CD4-positive, alpha-beta T cell treated with Interferon gamma for 1 hour (primary cell): ENCODE measurements at places on chromosomes 1 and 21.

DNA sequence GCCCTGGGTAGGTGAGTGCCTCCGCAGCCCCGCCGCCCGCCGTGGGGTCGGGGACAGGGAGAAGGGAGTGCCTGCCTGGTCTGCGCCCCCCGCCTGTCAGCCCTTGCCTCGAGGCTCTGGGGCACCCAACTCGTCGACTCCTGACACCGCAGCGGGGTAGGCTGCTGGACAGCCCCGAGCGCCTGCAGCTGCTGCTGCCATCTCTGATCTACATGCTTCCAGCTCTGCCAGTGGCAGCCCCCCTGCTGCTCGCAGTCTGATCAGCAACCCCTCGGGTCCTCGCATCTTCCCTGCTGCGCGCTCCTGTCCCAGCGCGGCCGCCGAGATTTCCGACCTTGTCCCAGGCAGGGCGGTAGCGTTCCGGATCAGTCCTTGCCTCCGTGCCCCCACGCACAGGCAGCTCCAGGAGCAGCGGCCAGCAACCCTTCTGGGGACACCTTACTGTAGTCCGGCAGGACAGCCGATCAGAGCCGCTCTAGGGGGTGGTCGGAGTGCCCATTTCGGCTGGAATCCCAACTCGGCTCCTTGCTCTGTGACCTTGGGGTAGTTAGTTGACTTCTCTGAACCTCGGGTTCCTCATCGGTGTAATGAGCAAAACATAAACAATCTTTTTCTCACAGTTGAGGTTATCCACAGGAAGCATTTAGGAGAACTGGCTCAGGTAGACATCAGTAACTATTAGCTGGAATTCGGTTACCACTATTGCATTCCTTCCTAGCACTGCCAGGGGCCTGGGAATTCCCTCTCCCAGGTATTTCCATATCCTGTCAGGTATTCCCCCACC is 540 bp downstream of the BCAN start:
- DNase-seq = no peak

DNA sequence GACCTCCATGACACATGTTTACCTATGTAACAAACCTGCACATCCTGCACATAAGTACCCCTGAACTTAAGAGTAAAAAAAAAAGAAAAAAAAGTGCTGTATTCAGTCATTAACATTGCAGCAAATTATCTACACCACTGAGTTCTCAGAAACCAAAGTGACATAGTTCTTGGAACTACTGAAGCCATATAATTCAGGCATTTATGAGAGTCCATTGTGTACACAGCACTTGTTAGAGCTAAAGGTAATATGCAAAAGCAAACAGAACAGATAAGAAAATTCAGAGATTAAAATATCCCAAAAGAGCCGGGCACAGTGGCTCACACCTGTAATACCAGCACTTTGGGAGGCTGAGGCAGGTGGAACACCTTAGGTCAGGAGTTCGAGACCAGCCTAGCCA is 38.0 kb downstream of the F5 start:
- no peak for DNase-seq

DNA sequence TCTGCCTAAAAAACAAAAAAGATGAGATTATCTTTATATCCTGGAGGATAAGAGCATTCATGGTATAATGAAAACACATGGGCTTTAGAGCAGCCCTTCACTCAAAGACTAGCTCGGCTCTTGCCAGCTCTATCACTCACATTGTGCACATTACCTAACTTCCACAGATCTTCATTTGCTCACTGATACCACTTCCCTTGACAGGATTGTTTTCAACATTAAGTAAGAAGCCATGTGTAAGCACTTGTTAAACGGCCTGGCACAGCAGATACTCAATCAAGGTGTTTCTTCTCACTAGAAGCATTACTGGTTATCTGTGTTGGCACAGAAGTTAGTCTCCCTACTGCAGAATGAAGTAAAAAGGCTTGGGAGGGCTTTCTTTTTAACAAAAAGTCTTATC is 18.7 kb downstream of the LPGAT1 start:
- DNase-seq = no peak

DNA sequence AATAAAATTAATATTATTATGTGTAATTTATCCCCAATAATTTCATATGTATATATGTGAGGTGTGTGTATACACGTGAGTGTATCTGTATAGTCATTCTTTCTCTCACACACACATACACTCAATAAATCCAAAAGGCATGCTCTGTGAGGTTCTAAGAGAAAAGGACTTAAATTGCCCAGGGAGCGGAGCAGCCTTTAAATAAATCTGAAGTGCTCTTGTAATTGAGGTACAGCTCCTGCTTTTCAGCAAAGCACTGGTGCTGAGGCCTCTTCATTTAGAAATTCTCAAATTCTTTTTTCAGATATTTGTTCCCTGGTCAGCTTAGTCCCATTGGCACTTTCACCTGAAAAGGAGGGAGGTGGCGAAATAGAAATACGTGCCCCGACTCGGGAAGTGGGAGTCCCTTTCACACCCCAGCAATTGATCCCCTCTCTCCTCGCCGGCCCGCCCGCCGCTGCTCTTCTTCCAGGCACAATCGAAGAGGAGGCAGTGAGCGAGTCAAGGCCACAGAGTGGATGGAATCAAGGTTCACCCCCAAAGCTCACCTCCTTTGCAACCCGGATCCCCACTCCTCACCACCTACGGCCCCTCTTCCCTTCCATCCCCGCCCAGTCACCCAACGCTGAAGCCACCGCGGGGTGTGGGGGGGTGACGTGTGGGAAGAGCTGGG is 944 bp downstream of the PLPPR5 start:
- DNase-seq = no peak

DNA sequence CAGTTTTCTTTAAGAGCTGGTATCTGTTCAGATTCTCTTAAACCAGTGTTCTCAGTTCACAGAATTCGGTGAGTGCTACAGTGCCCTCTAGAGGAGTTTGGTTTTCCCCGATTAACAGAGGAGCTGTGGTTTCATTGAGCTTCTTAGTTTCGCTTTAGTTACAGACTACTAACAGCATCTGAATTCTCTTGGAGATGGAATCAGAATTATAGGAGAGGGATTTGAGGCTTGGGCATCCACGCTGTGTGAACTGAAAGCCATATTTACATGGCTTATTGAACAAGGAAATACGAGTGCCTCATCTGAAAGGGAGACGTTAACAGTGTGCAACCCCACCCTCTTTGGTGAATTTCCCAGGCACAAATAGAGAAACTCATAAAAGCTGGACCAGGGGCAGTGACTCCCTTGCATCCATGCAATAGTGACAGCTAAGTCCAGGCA is 202.0 kb downstream of the USH2A start:
- DNase-seq = no peak

- no peak for DNase-seq
Measured at GRCh38 chr1:225191199-225191753, 236.6 kb downstream of the LBR start.

DNA sequence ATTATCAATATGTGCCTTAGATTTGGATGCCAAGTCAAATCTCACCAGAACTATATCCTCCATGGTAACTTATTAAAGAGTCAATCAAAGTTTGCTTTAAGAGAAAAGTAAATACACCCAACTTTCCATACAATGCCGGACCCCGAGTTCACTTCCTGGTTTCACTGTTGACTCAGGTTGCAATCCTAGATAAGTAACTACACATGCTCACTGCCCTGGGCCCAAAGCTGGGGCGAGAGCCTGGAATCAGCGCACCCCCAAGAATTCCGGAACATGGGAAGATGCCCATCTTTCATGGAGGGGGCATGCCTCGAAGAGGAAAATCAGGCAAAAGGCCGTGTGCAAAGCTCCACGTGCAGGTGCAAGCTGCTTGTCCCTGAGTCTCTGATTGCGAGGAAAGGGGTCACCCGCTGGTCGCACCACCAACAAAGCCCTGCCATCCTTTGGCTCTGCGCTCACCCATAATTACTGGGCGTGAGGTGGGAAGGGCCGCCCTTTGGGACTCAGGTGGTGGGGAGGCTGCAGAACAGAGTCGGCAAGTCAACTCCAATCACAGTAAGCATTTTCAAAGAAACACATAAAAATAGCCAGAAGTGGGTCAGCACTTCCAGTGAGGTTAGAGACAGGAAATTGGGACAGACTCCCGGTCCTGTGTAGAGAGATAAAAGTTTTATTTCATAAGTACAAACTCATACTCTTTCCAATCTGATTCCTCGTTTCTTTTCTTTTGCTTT is 167.7 kb downstream of the TOMM20 start:
- no peak for DNase-seq

DNA sequence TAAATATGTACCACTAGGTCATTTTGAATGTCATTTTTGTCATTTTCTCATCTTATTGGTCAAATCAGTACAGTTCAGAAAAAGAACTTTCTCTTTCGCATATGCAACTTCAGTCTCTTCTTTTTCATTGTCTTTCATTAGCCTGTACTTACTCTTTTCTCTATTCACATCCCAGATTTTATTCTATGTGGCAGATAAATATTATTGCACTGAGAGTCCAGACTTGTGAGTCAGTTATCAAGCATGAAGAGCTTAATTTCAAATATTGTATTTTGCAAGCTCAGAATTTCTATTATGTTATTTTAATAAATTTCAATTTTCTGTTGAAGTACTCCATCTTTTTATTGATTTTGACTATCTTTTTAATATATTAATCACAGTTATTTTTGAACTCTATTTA is 105.2 kb upstream of the PALMD start:
- DNase-seq = no peak

GRCh38 chr1:218809625-218810024 is 364.1 kb upstream of the LYPLAL1 start:
- no peak for DNase-seq

GRCh38 chr21:31284797-31285397 is 59.2 kb downstream of the TIAM1 start:
- no peak for DNase-seq

GRCh38 chr1:100622037-100622436 is 84.1 kb downstream of the GPR88 start:
- no peak for DNase-seq

DNA sequence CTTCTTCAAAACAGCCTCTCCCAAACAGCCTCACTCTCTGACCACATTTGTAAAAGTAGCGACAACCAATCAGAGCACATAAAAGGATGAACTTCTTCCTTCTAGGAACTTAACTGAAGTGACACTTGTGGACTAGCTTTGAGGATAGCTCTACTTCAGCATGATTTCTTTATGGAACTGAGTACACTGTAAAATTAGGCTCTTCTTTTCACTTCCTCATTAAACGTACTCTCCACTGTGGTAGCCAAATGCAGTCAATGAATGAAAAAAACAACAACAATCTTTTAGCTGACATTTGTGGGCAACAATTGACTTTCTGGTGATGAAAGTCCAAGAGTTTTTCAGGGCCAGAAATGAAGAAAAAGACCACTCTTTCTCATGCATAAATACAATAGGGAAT is 9.6 kb downstream of the LRRC53 start:
- DNase-seq = no peak

- DNase-seq = no peak
Measured at GRCh38 chr1:35390600-35391494, 122.3 kb downstream of the ZMYM4 start.

- no peak for DNase-seq
Measured at GRCh38 chr1:197355248-197355995, 87.4 kb downstream of the CRB1 start.

DNA sequence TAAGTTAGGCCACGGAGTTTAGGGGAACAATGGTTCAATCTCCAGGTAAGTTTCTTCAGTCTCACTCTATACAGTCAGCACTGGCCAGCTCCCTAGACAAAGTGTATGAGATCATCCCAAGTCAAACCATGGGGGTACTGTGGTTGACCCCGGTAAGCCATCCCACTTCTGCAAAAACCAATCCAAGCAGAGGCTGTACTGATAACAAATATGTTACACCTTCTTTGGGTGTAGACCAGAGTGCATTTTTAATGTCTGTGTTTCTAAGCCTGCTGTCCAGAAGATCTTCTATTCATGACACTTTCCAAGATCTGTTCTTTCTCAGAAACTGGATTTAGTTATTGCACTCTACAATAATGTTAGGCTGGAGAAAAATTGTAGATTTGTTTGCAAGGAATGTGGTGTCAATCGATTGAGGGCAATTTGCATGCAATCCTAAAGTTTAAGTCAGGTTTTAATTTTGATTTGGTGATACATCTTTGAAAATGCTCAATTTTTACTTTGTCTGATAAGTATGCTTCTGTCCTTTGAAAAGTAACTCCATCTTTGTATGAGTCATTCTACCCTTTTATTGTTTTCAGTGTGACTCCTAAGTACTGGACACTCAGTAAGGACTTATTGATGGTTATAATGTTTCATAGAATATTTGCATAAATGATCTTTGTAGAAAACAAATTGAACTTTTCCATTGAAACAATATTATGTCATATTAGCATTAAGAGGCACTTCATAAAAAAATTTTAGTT is 152.4 kb downstream of the HLX start:
- no peak for DNase-seq

- no peak for DNase-seq
Measured at GRCh38 chr21:35677298-35677841, 383.0 kb downstream of the SETD4 start.

GRCh38 chr1:236120721-236121153 is 21.6 kb upstream of the GPR137B start:
- no peak for DNase-seq

DNA sequence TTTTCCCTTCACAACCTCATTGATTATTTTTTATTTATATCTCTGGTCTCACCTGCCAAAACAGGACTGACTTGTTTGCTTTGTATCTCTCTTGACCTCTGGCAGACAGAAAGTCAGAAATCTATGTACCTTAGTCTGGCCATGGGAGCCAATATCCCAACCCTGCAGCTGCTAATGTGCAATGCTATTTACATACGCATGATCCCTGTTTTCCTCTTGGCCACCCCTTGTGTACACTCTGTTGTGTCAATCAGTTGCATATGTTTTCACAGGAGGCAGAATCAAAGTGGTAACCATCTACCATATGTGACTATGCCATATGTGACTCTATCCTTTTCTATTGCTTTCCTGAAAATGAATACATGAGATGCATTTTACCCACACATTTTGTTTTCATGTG is 688.8 kb downstream of the PLA2G4A start:
- no peak for DNase-seq

- DNase-seq = no peak
Measured at GRCh38 chr1:205973377-205974232, 29.6 kb downstream of the RAB7B start.

DNA sequence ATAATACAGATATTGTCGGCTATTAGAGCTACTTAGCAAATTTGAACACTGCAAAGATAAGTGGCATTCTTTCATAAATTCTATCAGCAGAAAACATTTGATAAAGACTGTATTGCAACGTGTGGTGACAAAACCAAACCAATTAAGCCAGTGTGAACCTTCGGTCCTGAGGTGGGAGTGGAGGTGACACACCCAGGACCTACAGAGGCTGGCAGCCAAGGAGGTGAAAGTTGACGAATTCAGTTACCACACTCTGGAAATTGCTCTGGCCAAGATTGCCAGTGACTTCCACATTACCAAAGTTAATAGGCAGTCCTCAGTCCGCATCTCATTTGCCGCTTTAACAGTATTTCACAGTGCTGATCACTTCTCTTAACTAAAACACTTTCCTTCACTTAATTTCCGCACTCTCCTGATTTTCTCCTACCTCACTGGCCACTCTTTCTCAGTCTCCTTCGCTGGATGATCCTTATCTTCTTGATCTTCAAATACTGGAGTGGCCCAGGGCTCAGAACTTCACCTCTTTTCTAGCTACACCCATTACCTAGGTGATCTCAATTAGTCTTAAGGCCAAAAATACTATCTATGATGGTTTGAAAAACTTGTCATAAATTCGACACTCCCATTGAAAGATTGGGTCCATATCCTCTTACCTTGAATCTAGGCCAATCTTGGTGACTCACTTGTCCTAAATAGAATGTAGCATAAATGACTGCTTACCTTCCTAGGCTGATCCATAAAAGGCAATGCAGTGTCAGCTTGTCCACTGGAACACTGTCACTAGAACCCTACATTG is 5.1 kb upstream of the CDC42BPA start:
- DNase-seq = no peak
